ENCODE measurements at places on chromosomes 7 and 10. TPM values are rescaled to one million over a fixed set of nuclear protein-coding genes. Genes with fewer than 3 reads are reported as not detected.

FRAT1 gene
- 6.2 TPM for total RNA-seq

DNA sequence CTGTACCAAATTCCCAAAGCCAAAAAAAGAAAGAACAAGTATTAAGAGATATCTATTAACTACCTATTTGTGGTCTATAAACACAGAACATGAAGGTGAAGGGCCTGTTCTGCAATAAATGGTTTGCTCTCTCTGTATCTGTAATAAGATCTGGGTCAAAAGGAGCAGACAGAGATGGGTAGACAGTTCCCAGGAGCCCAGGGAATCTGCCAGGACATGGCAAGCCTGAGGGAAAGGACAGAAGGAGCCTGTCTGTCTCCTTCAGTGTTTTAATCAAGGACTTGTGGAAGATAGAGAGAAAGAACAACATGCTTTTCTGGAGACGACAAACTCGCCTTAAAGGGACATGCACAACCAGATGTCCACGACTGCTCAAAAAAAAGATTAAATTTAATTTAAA, 165.7 kb downstream of the ELMO1 start:
- no peak for DNase-seq

ADRB1 gene
- 0.24 TPM for total RNA-seq

GRCh38 chr7:80087051-80087770, 47.4 kb upstream of the GNAI1 start:
- no peak for DNase-seq

COL28A1 gene
- total RNA-seq, result 0.17 TPM

- DNase-seq, result no peak
Observed at GRCh38 chr10:127997271-127997670, 90.4 kb downstream of the PTPRE start.

GRCh38 chr7:151859111-151859947, 17.6 kb downstream of the PRKAG2 start:
- no peak for DNase-seq

Data from H7 (cell line).